Uterus (tissue), 4 donors: ENCODE measurements at places on chromosomes 1 and 21.

DNA sequence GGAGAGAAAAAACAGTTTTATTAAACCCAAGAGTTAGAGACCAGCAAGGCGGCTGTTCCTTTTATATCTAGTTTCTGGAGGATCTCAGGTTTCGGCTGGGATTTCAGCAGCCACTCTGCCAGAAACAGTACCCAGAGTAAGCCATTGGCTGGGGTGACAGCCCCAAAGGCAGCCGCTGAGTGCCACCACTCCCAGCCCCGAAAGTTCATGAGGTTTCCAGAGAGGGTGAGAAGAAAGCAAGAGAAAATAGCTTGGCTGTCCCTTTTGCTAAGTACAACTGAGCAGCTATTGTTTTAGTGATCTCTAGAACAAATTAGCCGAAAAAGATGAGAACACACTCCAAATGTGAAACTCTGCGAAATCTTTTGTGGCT, 1.2 kb downstream of the SH3BGR start:
- no peak for DNase-seq

GRCh38 chr1:21539933-21540332, 30.7 kb downstream of the ALPL start:
- DNase-seq, result no peak

- no peak for DNase-seq
Observed at GRCh38 chr21:44601596-44602462, 1.4 kb downstream of the KRTAP10-7 start.

GRCh38 chr1:95578462-95578861, 344.5 kb downstream of the RWDD3 start:
- DNase-seq, result no peak

- DNase-seq, result no peak
Observed at GRCh38 chr1:171965777-171966176, 124.5 kb downstream of the DNM3 start.

DNA sequence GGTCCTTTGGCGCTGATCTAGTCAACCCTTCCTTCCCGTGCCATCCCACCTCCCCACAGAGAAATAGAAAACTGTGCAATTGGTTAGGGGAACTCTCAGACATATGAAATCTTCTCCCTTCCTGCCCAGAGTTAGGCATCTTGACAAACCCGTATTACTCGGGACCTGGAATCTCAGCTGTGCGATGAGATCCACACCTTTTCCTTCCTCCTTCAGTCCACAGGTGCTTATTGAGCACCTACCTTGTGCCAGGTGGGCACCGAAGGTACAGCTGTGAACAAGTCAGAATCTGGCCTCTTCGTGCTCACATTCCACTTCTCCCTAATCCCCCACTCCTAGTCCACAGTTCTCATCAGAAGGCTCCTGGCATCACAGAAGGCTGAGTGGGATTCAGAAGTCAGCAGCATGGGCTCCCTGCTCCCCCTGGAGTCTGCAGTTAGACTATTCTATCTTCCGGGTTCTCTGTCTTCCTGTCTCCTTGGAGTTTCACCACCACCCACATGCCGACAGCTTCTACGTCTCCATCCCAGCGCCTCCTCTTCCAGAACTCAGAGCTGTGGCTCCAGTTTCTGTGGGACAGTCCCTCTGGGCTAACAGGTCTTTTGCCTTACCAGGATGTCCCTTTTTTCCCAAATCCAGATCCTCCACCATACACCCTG, 23.0 kb downstream of the KNCN start:
- DNase-seq, result no peak

- no peak for DNase-seq
Observed at GRCh38 chr1:172376431-172376830, 44.1 kb upstream of the C1orf105 start.

GRCh38 chr21:39628385-39628784, 15.6 kb downstream of the B3GALT5 start:
- no peak for DNase-seq

GRCh38 chr1:197198333-197198732, 51.9 kb upstream of the ASPM start:
- no peak for DNase-seq

DNA sequence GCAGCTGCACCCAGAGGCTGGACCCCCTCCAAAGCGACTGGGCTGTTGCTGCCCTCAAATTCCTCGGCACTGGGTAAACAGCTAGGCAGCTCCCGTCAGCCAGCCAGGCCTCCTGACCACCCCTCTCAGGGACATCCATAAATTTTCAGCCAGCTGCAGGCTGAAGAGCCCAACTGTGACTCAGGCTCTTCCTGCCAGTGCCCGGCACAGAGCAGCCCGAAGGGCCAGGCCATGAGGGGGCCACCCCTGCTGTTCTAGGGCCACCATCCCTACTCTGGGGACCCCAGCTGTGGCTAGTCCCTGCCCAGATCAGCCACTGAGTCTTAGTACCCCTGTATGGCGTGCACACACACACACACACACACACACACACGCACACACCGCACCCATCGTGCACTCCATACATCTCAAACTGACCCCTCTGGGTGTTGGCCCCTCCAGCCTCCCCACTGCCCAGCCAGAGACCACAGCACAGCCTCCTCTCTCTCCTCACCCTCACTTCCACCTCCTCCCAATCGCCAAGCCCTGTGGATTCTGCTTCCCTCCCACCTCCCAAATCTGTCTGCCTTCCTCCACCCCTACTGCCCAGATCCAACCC, 6.2 kb upstream of the LAPTM5 start:
- peak; percentile 57 for DNase-seq

DNA sequence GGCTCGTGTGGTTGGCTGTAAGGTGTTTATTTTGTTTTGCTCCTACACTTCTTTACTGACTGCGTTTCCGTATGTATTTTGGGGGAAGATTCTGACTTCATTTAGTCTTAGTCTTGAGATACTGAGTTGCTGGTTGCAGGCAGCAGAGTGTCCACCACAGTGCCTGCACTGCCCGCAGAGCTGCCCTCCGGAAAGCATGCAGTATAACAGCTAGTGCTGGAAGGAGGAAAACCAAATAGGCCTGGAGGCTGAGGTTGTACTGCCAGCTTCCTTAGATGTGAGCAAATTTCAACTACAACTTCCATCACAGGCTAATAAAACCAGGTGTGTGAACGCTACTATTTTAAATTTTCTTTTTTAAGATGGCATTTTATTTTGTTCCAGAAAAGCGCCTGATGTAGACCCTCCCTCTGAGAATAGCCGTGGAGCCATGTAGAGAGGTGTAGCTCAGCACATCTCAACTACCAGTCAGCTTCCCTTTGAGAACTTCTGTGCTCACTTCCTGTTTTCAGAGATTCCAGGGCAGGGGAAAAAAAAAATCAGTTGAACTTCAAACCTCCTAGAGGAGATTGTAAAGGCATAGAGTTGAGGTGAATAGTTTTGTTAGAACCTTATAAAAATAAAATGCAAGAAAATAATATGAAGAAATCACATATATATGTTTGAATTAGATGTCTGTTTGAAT, 17.6 kb downstream of the LMO4 start:
- DNase-seq, result no peak

- DNase-seq, result no peak
Observed at GRCh38 chr1:2472109-2472508, 4.0 kb upstream of the PLCH2 start.

- DNase-seq, result no peak
Observed at GRCh38 chr1:191152776-191153175, 675.1 kb upstream of the BRINP3 start.

GRCh38 chr1:80113168-80114038, 1106.9 kb upstream of the ADGRL4 start:
- no peak for DNase-seq
